ENCODE measurements at places on chromosomes 11 and 22. TPM values are rescaled to one million over a fixed set of nuclear protein-coding genes. Genes with fewer than 3 reads are reported as not detected.

Gene RFPL1
- not detected for total RNA-seq

Gene EFCAB6
- total RNA-seq, result 4.9 TPM

Gene SEPTIN3
- 20.5 TPM for total RNA-seq

Gene PAMR1
- 285 TPM for total RNA-seq

Gene SAA1
- total RNA-seq, result not detected

Gene SCGB2A2
- not detected for total RNA-seq

- peak; percentile 72 for DNase-seq
Measured at GRCh38 chr11:57491371-57492061, 24.0 kb downstream of the SLC43A1 start.

GRCh38 chr11:83722392-83723119 lies 436.4 kb upstream of the CCDC90B start:
- DNase-seq, result no peak

GRCh38 chr11:67160045-67160444 lies 41.0 kb downstream of the KDM2A start:
- DNase-seq, result peak; percentile 22

GRCh38 chr11:82995754-82996398 lies 75.8 kb downstream of the RAB30 start:
- DNase-seq, result no peak

- DNase-seq, result no peak
Measured at GRCh38 chr11:72242141-72242540, 1.8 kb downstream of the PHOX2A start.

DNA sequence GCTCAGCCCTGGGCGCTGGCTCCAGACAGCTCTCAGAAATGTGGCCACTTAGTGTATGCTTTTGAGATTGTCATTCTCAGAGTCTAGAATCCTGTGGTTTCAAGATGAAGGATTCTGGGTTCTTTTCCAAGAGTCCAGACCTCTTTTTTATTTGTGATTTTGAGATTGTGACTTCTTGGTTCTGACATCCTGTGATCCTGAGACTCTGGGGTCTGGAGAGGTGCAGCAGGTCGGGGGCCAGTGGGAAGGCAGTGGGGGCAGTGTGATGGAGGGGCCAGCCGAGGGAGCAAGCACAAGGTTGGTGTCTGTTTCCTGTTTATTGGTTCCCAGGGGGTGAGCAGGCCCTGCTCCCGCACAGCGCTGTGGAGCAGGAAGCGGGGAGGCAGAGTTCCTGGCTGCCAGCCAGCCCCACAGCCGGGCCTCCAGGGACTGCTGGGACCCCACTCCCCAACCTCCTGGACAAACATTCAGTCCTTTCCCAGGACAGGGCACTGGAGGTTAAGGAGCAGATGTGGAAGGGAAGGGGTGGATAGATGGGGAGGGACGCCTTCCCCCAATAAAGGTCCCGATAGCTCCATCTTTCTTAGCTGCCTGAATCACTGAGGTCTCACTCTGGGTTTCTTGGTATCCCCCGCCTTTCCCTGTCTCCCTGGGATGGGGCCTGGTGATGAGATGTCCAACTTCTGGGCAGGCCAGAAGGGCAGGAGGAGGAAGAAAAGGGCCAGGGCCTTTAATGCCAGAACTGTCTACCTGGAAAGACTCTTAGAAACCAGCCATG lies 13.7 kb downstream of the ARHGEF17 start:
- DNase-seq, result no peak

- DNase-seq, result no peak
Measured at GRCh38 chr11:69335781-69336405, 41.9 kb downstream of the MYEOV start.

- no peak for DNase-seq
Measured at GRCh38 chr22:48682504-48682903, 1145.2 kb downstream of the BRD1 start.

GRCh38 chr11:44980533-44981427 lies 30.1 kb upstream of the TP53I11 start:
- no peak for DNase-seq

DNA sequence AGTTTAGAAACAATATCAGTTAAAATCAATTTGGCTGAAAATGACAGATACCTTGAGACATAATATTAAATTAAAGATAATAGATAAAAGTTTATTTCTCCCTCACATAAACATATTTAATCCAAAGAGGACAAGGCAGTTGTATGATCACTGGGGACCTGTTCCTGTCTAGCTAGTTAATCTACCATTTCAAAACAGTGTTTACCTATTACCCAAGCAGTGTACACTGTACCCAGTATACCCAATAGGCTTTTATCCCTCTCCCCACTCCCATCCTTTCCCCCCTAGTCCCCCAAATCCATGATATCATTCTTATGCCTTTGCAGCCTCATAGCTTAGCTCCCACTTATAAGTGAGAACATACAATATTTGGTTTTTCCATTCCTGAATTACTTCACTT lies 229.7 kb upstream of the LARGE1 start:
- no peak for DNase-seq

GRCh38 chr11:109320595-109320994 lies 101.4 kb upstream of the C11orf87 start:
- DNase-seq, result no peak
